ENCODE measurements at places on chromosomes 7 and 10. TPM values are rescaled to one million over a fixed set of nuclear protein-coding genes. Genes with fewer than 3 reads are reported as not detected.

Gene DYNC1I1
- not detected for total RNA-seq

Gene MACC1
- not detected for total RNA-seq

Gene CALHM1
- not detected for total RNA-seq

Gene GIMAP1
- 5.1 TPM for total RNA-seq

Gene ABCC2
- total RNA-seq: 0.64 TPM

Gene EMX2
- total RNA-seq: not detected
